ENCODE measurements at places on chromosomes 1 and 21. TPM values are rescaled to one million over a fixed set of nuclear protein-coding genes. Genes with fewer than 3 reads are reported as not detected.

GRCh38 chr1:162142968-162143367 is 73.5 kb downstream of the NOS1AP start:
- no peak overlapping the region for H3K4me3 ChIP-seq
- no peak overlapping the region for H3K27ac ChIP-seq
- H3K36me3 ChIP-seq = no peaks in the 10 kb centered on the region

DNA sequence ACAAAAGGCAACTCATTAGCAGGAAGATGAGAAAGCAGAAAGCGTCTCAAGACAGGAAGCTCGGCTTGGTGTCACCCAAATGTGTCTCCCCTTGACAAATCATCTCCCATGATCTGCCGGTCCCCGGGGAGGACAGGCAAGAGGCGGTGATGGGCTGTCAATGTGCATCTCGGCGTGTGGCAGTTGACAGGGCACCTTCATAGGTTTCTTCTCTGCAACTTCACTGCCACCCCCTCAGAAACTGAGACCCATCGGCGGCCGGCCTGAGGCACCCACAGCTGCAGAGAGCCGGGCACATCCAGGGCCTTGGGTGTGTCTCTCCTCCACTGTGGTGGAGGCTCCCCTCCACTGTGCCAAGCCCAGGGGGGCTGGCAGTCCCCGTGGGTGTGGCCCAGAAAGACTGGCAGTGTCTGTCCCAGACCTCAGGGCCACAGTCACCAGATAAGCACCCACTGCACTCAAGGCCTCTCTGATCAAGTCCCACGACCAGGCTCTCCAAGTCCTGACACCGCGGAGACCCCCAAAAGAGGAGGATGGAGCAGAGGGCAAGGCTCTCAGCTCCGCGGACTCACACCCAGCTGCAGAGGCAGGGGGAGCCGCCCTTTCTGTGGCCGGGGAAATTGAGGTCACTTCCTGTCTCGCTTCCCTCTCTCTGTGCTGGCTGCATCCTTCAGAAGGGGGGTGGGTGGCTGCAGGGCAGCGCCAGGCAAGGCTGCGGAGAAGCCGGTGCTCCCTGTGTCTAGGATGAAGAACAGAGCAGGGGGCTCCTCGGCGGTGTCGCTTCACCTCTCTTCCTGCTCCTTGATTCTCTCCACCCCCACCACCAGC is 39.6 kb upstream of the LBR start:
- no peak for DNase-seq
- H3K4me3 ChIP-seq = no peak overlapping the region
- H3K36me3 ChIP-seq = no peaks in the 10 kb centered on the region
- no peaks in the 10 kb centered on the region for H3K4me1 ChIP-seq

- no peak for DNase-seq
- no peaks in the 10 kb centered on the region for H3K27me3 ChIP-seq
Observed at GRCh38 chr1:35115459-35116383, 36.5 kb downstream of the ZMYM1 start.

- H3K4me1 ChIP-seq = no peaks in the 10 kb centered on the region
- H3K36me3 ChIP-seq = peaks cover 3% of the 10 kb centered on the region
- no peak overlapping the region for H3K4me3 ChIP-seq
- no peaks in the 10 kb centered on the region for H3K27me3 ChIP-seq
- no peak for DNase-seq
Observed at GRCh38 chr1:46556822-46557221, 5.4 kb upstream of the KNCN start.

HSD3B2 gene
- polyA plus RNA-seq = not detected

DNA sequence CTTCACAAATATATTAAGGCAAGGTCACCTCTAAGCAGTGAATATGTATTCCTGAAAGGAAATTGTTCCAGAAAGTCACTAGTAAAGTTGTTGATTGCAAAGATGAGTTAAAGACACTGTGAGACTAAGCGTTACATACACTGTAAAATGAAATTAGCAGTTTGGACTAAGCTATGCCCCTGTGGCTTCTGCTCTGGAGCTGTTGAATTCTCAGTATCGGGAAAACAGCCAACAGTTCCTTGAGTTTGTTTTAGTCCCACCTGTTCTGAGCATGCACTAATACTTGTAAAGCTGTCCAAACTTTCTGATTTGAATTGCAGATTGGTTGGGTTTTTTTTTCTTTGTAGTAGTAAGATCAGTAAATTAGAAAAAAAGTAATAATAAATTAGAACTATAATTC is 21.0 kb downstream of the ANGPTL1 start:
- 0 out of 2 replicates have a peak, but pooled peaks cover 3% of the 10 kb centered on the region for H3K36me3 ChIP-seq
- no peak overlapping the region for H3K27ac ChIP-seq
- no peaks in the 10 kb centered on the region for H3K4me1 ChIP-seq

GRCh38 chr1:23037081-23037740 is 17.9 kb downstream of the KDM1A start:
- no peaks in the 10 kb centered on the region for H3K27me3 ChIP-seq
- peaks cover 3% of the 10 kb centered on the region for H3K4me1 ChIP-seq
- DNase-seq = no peak
- H3K4me3 ChIP-seq = no peak overlapping the region
- H3K36me3 ChIP-seq = no peaks in the 10 kb centered on the region

ADGRL4 gene
- polyA plus RNA-seq = 0.24 TPM

DNA sequence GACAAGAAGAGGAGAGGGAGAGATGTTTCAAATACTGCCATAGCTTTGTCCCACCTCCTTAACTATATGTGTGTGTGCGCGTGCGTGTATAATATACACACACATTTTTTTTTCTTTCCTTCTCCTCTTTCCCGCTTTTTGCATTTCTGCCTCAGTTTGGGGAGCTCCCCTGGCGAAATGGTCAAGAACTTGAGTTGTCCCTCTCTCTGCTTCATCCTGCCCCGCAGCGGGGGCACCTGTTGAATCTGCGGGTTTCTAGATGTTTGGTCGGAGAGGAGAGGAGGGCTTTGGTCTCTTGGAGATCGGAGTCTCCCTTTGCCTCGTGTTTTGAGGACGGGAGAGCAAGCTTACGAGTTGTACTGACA is 504 bp downstream of the SCCPDH start:
- H3K4me1 ChIP-seq = no peaks in the 10 kb centered on the region
- peaks cover 29% of the 10 kb centered on the region for H3K36me3 ChIP-seq
- DNase-seq = no peak
- peak overlapping the region; percentile 86 for H3K27ac ChIP-seq
- peak overlapping the region; percentile 92 for H3K4me3 ChIP-seq

GRCh38 chr1:100360790-100361510 is 8.6 kb downstream of the CDC14A start:
- no peak overlapping the region for H3K27ac ChIP-seq
- H3K36me3 ChIP-seq = peaks cover 2% of the 10 kb centered on the region
- DNase-seq = no peak
- no peaks in the 10 kb centered on the region for H3K27me3 ChIP-seq
- H3K4me1 ChIP-seq = peaks cover 4% of the 10 kb centered on the region
- no peak overlapping the region for H3K4me3 ChIP-seq

DDX20 gene
- 5.3 TPM for polyA plus RNA-seq

- no peak overlapping the region for H3K4me3 ChIP-seq
- H3K27ac ChIP-seq = no peak overlapping the region
- H3K27me3 ChIP-seq = no peaks in the 10 kb centered on the region
- DNase-seq = no peak
- no peaks in the 10 kb centered on the region for H3K4me1 ChIP-seq
Observed at GRCh38 chr1:27980216-27980845, 20.6 kb downstream of the XKR8 start.

CNKSR1 gene
- 0.58 TPM for polyA plus RNA-seq

H3-3A gene
- polyA plus RNA-seq = 315 TPM

- DNase-seq = no peak
- H3K27ac ChIP-seq = peak overlapping the region; percentile 75
- no peaks in the 10 kb centered on the region for H3K36me3 ChIP-seq
- peaks cover 28% of the 10 kb centered on the region for H3K4me1 ChIP-seq
- H3K4me3 ChIP-seq = no peak overlapping the region
Observed at GRCh38 chr1:81706650-81707435, 93.9 kb upstream of the ADGRL2 start.

TFF2 gene
- not detected for polyA plus RNA-seq

- H3K27ac ChIP-seq = no peak overlapping the region
- DNase-seq = no peak
- no peak overlapping the region for H3K4me3 ChIP-seq
- H3K36me3 ChIP-seq = no peaks in the 10 kb centered on the region
Observed at GRCh38 chr1:101993710-101994109, 3.0 kb downstream of the OLFM3 start.

- no peak for DNase-seq
- H3K27me3 ChIP-seq = peaks cover 79% of the 10 kb centered on the region
- no peaks in the 10 kb centered on the region for H3K36me3 ChIP-seq
- H3K27ac ChIP-seq = no peak overlapping the region
- H3K4me3 ChIP-seq = no peak overlapping the region
Observed at GRCh38 chr21:36563341-36563926, 83.5 kb upstream of the CLDN14 start.

DNA sequence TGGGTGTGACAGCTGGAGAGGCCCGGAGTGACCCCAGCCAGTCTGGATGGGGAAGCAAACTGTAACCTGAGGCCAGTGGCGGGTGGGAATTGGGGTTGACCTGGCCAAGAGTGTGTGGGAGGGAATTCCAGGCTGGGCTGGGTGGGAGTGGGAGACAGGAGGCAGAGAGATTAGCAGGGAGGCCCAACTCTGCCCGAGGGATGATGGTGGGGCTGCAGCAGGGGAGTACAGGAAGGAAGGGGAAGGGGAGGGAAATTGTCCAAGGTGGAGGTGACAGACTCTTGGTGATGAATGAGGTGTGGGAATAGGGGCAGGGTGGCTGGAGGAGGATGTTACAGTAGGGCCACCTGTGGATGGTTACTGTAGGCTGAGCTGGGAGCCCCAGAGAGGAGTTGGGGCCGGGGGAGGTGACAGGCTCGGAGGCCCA is 40.4 kb downstream of the HUNK start:
- no peak for DNase-seq
- no peak overlapping the region for H3K4me3 ChIP-seq
- no peaks in the 10 kb centered on the region for H3K36me3 ChIP-seq
- H3K4me1 ChIP-seq = no peaks in the 10 kb centered on the region

SMCP gene
- not detected for polyA plus RNA-seq

FBXO42 gene
- 8.6 TPM for polyA plus RNA-seq

- DNase-seq = no peak
- no peak overlapping the region for H3K27ac ChIP-seq
- H3K36me3 ChIP-seq = no peaks in the 10 kb centered on the region
- peaks cover 22% of the 10 kb centered on the region for H3K4me1 ChIP-seq
- H3K4me3 ChIP-seq = no peak overlapping the region
- H3K27me3 ChIP-seq = no peaks in the 10 kb centered on the region
Observed at GRCh38 chr1:42173961-42174735, 9.6 kb upstream of the GUCA2A start.

GRCh38 chr1:208238710-208239472 is 5.3 kb downstream of the PLXNA2 start:
- peak overlapping the region; percentile 20 for H3K4me3 ChIP-seq
- H3K27ac ChIP-seq = peak overlapping the region; percentile 42
- DNase-seq = peak; percentile 74
- peaks cover 64% of the 10 kb centered on the region for H3K4me1 ChIP-seq
- H3K27me3 ChIP-seq = no peaks in the 10 kb centered on the region

ALG14 gene
- 2.5 TPM for polyA plus RNA-seq

AK2 gene
- 191 TPM for polyA plus RNA-seq

- no peak overlapping the region for H3K4me3 ChIP-seq
- H3K36me3 ChIP-seq = peaks cover 7% of the 10 kb centered on the region
- H3K27me3 ChIP-seq = no peaks in the 10 kb centered on the region
- peaks cover 15% of the 10 kb centered on the region for H3K4me1 ChIP-seq
Observed at GRCh38 chr1:220884109-220884980, 5.1 kb downstream of the HLX start.

GRCh38 chr21:37552496-37553029 is 186.0 kb downstream of the DYRK1A start:
- H3K36me3 ChIP-seq = no peaks in the 10 kb centered on the region
- no peaks in the 10 kb centered on the region for H3K27me3 ChIP-seq
- H3K27ac ChIP-seq = no peak overlapping the region
- no peak overlapping the region for H3K4me3 ChIP-seq
- no peak for DNase-seq
- H3K4me1 ChIP-seq = no peaks in the 10 kb centered on the region

ACTL8 gene
- not detected for polyA plus RNA-seq

PIGK gene
- 17.6 TPM for polyA plus RNA-seq

GRCh38 chr1:84939151-84939550 is 46.1 kb upstream of the LPAR3 start:
- H3K27me3 ChIP-seq = peaks cover 15% of the 10 kb centered on the region
- DNase-seq = no peak
- no peaks in the 10 kb centered on the region for H3K4me1 ChIP-seq
- no peak overlapping the region for H3K4me3 ChIP-seq

- no peak overlapping the region for H3K27ac ChIP-seq
- no peaks in the 10 kb centered on the region for H3K27me3 ChIP-seq
- no peaks in the 10 kb centered on the region for H3K36me3 ChIP-seq
- H3K4me1 ChIP-seq = peaks cover 18% of the 10 kb centered on the region
- no peak for DNase-seq
- no peak overlapping the region for H3K4me3 ChIP-seq
Observed at GRCh38 chr21:39680216-39680615, 64.8 kb upstream of the IGSF5 start.

DNA sequence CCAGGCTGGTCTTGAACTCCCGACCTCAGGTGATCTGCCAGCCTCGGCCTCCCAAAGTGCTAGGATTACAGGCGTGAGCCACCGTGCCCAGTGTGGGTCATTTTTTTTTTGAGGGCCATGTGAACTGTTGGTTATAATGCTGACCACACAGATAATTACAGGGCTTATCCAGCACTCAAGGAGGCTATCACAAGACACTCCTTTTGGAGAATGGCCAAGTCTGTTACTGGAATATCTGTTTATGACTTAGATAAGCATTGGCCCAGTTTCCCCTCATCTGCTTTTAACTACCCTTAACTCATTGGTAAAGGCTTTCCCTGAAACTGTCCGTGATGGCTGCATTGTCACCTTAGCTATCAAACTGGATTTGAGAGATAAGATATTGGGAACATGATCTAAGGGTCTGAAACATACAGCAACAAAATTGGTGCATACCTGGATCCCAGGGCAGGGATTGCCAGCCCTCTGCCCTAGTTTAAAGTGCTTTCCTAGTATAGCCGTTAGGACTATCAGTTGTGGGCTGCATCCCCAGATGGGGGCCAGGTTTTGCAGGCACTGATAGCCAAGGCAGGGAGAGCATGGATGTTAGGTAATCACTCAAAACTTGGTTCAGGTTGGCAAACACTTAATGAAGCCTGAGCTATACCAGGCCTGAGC is 15.6 kb downstream of the SZT2 start:
- H3K36me3 ChIP-seq = peaks cover 40% of the 10 kb centered on the region
- no peaks in the 10 kb centered on the region for H3K4me1 ChIP-seq
- no peak for DNase-seq
- no peak overlapping the region for H3K27ac ChIP-seq

DNA sequence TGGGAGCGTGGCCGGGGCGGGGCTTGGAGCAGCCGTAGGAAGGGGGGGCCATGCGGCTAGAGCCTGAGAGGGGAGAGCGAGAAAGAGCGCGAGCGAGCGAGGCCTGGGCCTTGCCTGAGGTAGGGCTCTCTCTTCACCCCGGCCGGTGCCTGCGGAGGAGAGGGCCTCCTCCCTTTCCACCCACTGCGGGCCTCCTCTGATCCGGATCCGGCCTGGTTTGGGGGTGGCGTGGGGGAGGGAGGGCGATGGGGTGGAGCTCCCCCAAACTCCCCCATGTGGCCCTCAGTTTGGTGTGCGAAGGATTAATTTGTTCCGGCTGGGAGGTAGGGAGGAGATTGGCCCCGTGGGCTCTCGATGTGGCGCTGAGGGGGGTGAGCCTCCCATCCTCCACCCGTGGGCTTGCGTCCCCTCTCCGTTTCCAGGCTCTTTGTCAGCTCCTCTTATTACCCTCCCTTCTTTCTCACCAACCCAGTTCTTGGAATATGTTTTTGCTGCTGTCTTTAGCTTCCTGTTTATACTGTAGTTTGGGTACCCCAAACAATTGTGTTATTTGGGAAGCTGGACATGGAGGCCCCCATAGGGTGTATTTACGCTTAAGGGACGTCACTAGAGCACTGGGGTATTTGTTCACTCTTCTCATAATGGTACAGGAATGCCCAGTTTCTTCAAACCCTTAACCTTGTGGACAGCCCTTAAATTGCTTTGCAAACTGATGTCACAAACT is 685 bp downstream of the UBAP2L start:
- H3K27ac ChIP-seq = peak overlapping the region; percentile 91
- peak; percentile 60 for DNase-seq
- peaks cover 47% of the 10 kb centered on the region for H3K36me3 ChIP-seq
- H3K4me3 ChIP-seq = peak overlapping the region; percentile 82
- H3K27me3 ChIP-seq = no peaks in the 10 kb centered on the region
